ENCODE measurements at places on chromosomes 4 and X. TPM values are rescaled to one million over a fixed set of nuclear protein-coding genes. Genes with fewer than 3 reads are reported as not detected.

DNA sequence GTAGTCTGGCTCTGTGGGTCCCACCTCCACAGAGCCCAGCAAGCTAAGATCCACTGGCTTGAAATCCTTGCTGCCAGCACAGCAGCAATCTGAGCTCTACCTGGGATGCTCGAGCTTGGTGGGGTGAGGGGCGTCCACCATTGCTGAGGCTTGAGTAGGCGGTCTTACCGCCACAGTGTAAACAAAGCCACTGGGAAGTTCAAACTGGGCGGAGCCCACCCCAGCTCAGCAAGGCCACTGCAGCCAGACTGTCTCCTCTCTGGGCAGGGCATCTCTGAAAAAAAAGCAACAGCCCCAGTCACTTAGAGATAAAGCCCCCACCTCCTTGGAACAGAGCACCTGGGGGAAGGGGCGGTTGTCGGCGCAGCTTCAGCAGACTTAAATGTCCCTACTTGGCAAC lies 243.2 kb upstream of the POF1B start:
- DNase-seq: no peak

DNA sequence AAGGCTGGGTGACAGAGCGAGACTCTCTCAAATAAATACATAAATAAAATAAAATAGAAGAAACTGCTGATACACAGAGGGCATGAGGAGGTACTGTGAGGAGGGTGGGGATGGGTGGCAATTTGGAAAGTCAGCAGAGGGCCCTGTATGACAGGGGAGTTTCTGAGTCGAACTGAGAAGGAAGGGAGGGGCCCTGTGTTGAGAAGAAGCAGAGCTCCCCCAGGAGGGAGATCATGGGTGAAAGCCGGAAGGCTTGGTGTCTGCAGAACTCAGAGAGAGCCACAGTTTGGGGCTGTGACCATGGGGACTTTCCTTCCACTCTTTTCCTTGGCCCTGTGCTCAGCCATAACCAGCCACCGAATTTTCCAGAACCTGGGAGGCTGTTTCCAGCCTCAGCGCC lies 24.8 kb upstream of the AFAP1 start:
- DNase-seq: no peak

GPR173 gene
- 1.2 TPM for total RNA-seq

GRCh38 chrX:2584251-2585157 lies 83.7 kb upstream of the DHRSX start:
- no peak for DNase-seq

- DNase-seq: no peak
These were observed 235.3 kb upstream of the SFRP2 start for GRCh38 chr4:154024097-154024694.

- no peak for DNase-seq
These were observed 71.2 kb downstream of the SLC10A7 start for GRCh38 chr4:146450524-146450923.

GRCh38 chr4:169485086-169485485 lies 127.3 kb downstream of the NEK1 start:
- DNase-seq: no peak

- no peak for DNase-seq
These were observed 181.1 kb upstream of the PABPC4L start for GRCh38 chr4:134382478-134383227.

ANK2 gene
- total RNA-seq: 212 TPM

GRCh38 chrX:107736781-107737531 lies 38.6 kb downstream of the TSC22D3 start:
- DNase-seq: no peak

All from heart left ventricle (tissue), 16 donors.